ENCODE measurements at places on chromosomes 2 and 18. TPM values are rescaled to one million over a fixed set of nuclear protein-coding genes. Genes with fewer than 3 reads are reported as not detected.

The ARHGEF4 gene
- total RNA-seq: 1.5 TPM

The SERPINB11 gene
- not detected for total RNA-seq

The CYP27A1 gene
- total RNA-seq: 0.80 TPM

The EMILIN1 gene
- 6.0 TPM for total RNA-seq

The COLEC12 gene
- total RNA-seq: 2.6 TPM

The NEU4 gene
- total RNA-seq: not detected

The KIF5C gene
- total RNA-seq: 3.2 TPM

The CTNNA2 gene
- total RNA-seq: not detected

The AGXT gene
- not detected for total RNA-seq

The C1GALT1C1L gene
- 1.3 TPM for total RNA-seq

The GCG gene
- total RNA-seq: not detected

The SERPINB3 gene
- total RNA-seq: not detected

The XPO1 gene
- total RNA-seq: 292 TPM

The NT5C1B gene
- 0.21 TPM for total RNA-seq

The SERPINB10 gene
- 1.5 TPM for total RNA-seq

The MARCHF4 gene
- total RNA-seq: 4.1 TPM

The MFF gene
- 113 TPM for total RNA-seq

The DCTN1 gene
- total RNA-seq: 74.8 TPM

The SULT1C4 gene
- not detected for total RNA-seq

The MAP2 gene
- total RNA-seq: 0.34 TPM

The SERPINB13 gene
- not detected for total RNA-seq

The SAG gene
- total RNA-seq: not detected

The CHRND gene
- not detected for total RNA-seq

The SCYGR4 gene
- not detected for total RNA-seq

The APCDD1 gene
- total RNA-seq: 0.23 TPM

The SLC19A3 gene
- total RNA-seq: 1.2 TPM

The HAAO gene
- not detected for total RNA-seq

The SCN3A gene
- total RNA-seq: 0.98 TPM

The NOSTRIN gene
- total RNA-seq: not detected

The ALLC gene
- 0.11 TPM for total RNA-seq

The HOXD1 gene
- 3.0 TPM for total RNA-seq

The GREB1L gene
- total RNA-seq: 5.7 TPM

The CCDC121 gene
- 0.74 TPM for total RNA-seq

The HRH4 gene
- total RNA-seq: 0.06 TPM

The DOK6 gene
- 0.06 TPM for total RNA-seq
